ENCODE measurements at places on chromosomes 7 and 10.

- no peak for DNase-seq
Observed at GRCh38 chr10:127195041-127195506, 1.3 kb downstream of the INSYN2A start.

DNA sequence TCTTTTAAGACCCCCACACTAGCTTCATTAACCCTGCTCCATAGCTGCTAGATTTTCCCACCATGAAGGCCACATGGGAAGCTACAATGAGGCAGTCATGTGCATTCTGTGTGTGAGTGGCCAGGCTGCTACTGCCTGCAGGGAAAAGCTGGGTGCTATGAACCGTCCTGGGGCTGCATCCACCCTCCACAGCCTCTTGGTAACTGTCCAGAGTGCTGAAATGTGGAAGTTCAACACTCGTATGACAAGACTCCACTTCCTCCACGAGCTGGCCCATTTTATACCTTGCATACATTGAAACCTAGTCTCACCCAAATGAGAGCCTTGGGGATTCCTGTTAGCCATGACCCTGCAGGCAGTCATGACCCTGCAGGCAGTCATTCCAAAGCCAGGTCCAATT, 59.4 kb downstream of the CUZD1 start:
- DNase-seq = no peak

DNA sequence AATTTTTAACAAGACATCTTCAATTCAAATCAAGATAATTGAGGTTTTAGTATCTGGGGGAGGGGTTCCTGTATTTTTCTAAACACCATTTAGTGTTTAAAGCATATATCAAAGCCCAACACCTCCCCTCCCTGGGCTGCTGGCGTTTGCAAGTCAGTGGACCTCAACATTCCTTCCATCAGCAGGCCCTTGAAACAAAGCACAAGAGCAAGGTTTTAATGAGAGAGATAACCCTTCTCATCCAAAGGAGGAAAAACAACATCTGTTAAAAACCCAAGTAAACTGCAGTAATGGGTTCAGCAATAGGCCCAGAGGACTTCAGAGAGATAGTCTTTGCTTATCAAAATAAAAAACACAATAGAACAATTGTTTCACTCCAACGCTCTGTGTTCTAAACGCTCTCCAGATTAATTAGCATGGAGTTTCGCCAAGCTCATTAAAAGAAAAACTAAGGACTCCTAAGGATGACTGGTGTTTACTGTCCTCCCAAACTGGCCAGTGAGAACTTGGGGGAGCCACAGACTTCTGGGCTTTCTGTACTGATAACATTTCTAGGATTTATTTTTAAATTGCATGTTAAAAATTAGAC, 2.5 kb downstream of the JCAD start:
- DNase-seq = no peak

- DNase-seq = no peak
Observed at GRCh38 chr10:43282881-43283280, 16.0 kb upstream of the RASGEF1A start.

GRCh38 chr10:66307826-66308225, 618.0 kb upstream of the LRRTM3 start:
- DNase-seq = no peak

DNA sequence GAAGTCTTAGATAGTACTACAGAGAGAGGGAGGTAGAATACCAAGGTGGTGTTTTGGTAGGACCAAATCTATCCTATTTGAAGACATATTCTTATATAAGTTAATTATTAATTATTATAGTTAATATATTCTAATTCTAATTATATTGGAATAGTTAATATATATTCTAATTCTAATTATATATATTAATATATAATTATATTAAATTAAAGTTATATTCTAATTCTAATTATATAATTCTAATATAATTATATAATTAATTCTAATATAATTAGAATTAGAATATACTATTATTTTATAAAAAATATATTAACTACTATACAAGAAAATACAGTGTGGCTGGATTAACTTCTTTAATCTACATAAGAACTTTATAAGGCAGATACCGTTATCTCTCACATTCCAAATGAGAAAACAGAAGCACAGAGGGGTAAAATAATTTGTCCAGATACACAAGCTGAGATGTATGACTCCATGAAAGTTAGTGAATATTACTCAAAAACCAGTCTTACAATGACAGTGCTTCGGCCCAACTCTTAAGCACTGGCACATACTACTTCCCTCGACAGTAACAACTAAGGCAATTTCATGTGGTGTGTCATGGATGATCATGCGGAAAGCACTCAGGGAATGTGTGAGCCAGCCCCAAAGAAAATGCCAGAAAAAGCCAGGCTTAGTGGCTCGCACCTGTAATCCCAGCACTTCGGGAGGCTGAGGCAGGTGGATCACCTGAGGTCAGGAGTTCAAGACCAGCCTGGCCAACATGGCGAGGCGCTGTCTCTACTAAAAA, 42.6 kb downstream of the TYW1B start:
- DNase-seq = no peak

GRCh38 chr7:110564246-110564645, 526.7 kb upstream of the LRRN3 start:
- DNase-seq = no peak

DNA sequence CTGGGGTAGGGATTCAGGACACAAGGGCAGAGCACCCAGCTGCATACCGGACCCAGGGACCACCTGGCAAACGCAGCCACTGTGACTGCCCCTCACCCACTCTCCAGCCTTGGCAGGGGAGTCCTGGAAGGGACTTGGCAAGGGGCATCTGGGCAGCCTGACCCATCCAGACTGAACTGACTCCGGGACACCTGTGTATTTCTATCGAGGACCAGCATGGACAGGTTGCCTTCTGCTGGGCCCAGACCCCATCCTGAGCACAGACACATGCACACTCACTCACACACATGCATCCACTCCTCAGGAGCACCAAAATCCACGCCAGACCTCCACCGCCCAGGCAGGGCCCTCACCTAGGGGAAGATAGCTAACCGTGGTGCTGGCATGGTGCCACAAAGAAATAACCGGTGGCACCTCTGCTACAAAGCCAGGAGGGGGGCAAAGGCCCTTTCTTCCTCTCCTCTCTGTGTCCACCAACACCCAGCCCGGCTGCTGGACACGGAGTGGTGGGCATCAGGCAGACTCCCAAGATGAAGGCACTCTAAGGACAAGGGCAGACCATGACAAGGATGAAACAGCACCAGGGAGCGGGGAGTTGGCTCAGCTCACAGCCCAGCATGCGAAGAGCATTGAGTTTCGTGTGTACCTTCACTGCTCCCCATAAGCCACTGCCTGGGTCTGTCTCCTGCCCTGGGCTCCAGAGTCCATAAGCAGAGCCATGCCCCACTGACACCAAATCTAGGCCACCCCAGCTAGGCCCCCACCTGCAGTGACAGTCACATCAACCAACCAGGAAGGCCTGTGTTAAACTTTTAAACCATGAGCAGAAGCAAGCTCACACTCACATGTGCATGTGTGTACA, 35.3 kb downstream of the KCNH2 start:
- DNase-seq = no peak

DNA sequence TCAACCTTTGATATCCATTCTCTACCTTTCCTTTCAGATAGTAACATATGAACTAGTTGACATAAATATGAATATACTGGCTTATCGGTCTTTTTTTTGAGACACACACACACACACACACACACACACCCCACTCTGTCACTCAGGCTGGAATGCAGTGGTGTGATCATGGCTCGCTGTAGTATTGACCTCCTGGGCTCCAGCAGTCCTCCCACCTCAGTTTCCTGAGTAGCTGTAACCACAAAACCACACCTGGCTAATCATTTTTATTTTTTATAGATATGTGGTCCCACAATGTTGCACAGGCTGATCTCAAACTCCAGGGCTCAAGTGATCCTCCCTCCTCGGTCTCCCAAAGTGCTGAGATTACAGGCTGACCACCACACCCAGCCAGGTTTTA, 14.2 kb upstream of the NT5C3A start:
- no peak for DNase-seq

GRCh38 chr10:4653160-4653559, 172.8 kb upstream of the AKR1E2 start:
- DNase-seq = no peak

DNA sequence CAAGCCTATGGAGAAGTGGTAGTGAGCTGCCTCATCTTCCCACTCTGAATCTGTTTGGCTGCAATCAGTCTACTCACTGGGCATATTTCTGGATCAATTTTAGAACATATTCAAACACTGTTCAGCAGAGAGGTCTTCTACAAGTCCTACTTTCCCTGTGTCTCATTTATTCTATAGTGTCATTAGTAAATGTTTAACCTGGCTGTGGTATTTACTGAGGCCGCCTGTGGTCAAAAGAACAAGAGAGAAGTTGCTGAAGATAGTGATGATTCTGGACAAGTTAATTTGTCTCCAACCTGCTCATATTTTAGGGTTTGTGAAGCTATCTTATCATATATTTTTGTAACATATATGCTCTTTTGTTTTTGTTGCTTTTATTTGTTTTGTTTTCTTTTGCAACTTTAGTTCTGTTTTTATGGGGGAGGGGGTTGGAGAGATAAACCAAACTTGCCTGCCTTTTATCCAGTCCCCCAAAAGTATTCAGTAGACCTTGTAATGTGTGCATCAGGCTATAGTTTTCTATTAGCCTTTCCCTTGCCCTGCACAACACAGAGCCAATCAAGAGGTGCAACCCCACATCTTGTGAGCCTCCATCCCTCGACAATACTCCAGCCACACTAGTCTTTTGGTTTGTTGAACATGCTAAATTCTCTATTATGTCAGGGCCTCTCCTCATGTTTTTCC, 362.8 kb upstream of the MBL2 start:
- DNase-seq = no peak

GRCh38 chr7:141433698-141434097, 117.5 kb upstream of the AGK start:
- DNase-seq = no peak

- no peak for DNase-seq
Observed at GRCh38 chr10:124282326-124282725, 136.4 kb downstream of the OAT start.

DNA sequence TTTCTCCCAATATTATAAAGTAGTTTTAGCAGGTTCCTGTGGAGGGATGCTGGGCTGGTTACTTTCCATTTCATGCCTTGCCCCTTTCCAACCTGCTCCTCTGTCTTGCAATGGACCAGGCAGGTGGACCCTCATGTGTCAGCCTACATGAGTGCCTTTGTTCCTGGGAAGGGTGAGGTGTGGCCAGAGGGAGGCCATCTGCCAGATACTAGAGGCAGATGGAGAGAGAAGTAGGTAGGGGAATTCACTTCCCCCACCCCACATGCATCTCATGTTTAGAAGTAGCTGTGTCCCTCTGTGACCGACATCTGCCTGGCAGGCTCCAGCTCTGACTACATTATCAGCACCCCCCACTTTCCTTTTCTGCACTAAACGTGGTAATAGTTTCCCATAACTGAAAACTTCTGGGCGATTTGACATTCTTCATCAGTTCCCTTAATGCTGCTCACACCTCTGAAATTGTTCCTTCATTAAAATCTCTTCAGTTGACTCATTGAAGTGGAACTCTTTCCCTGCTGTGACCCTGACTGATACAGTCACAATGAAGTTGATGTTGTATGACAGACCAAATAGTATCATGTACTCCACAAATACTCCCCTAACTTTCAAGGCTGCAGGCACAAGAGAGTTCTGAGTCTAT, 396.3 kb upstream of the FZD8 start:
- no peak for DNase-seq

DNA sequence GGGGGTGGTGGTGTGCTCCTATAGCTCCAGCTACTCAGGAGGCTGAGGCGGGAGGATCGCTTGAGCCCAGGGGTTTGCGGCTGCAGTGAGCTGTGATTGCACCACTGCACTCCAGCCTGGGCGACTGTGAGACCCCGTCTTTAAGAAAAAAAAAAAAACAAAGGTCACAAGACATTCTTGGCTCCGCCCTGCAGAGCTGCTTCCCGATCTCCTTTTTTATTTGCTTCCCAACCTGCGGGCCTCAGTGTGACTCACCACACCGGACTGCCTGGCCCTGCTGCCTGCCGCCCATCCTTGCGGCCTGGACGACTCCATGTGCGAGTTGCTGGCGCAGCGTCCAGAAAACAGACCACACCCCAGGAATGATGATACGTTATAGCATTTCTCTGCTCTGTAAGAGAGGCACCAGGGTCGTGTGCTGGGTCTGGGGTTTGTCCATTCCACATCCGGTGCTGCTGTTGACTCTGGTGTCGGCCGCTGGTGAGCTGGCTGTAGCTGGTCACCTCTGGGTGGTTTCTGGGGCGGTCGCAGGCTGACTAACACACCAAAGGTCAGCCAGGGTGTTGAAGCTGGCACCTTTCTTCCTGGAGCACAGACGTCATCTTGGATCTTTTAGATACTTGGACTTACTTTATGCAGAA, 123.6 kb downstream of the TCF7L2 start:
- DNase-seq = no peak

DNA sequence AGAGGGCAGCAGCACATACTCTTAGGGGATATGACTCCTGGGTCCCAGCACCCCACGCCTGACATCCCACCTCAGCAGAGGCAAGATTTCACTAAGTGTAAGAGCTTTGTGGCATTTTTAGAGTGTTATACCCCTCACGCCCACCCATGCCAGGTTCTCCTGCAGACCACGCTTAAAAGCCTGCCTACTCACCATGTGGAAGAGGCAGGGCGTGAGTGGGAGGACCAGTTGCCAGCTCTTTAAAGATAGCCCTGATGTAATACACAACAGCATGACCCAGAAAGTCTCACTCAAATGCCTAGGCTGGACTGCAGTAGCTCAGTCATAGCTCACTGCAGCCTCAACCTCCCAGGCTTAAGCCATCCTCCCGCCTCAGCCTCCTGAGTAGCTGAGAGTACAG, 44.4 kb upstream of the CELF2 start:
- DNase-seq = no peak

DNA sequence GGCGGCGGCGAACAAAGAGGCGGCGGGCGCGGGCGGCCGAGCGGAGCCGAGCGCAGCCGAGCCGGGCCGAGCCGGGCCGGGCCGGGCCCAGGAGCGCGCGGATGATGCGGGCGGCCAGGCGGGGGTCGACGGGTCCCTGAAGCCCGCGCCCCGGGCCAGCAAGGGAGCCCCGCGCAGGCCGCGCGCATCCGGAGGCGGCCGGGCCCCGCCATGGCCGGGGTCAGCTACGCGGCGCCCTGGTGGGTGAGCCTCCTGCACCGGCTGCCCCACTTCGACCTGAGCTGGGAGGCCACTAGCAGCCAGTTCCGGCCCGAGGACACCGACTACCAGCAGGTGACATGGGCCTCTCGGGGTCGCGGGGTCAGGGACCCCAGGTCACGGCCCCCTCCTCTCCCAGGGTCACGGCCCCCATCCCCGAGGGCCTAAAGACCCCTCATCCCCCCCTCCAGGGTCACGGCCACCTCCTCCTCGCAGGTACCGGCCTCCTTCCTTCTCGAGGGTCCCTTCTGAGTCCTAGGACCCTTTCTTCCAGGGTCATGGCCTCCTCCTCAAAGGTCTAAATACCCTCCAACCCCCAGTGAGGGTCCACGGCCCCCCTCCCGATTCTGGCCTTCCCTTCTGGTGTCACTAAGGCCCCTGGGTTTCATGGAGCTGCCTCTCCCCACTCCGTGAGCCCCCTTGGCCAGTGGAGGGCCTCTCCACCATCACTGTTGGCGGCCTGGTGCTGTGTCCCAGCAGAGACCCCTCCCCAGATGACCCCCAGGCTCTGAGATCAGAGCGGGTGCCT, at the start of gene TTYH3:
TSS of gene TTYH3 (plus strand) at position 41 of the 787 bp plus-strand sequence. CDS start at position 211, 170 bp downstream.
- no peak for DNase-seq

GRCh38 chr10:119205894-119206602, 1.3 kb upstream of the GRK5 start:
- DNase-seq = peak; percentile 32

GRCh38 chr7:101903515-101903868, 86.1 kb downstream of the CUX1 start:
- no peak for DNase-seq

GRCh38 chr7:4641091-4641666, 40.9 kb upstream of the FOXK1 start:
- no peak for DNase-seq

GRCh38 chr7:7969306-7970236, 975 bp downstream of the GLCCI1 start:
- DNase-seq = peak; percentile 43
